ENCODE measurements at places on chromosomes 11 and 22. TPM values are rescaled to one million over a fixed set of nuclear protein-coding genes. Genes with fewer than 3 reads are reported as not detected.

Gene SLC3A2
- total RNA-seq = 344 TPM

Gene PLAAT5
- 0.50 TPM for total RNA-seq

Gene POLD3
- 12.8 TPM for total RNA-seq

Gene ABTB2
- 5.8 TPM for total RNA-seq

Gene ASRGL1
- total RNA-seq = not detected

Gene SLC22A25
- total RNA-seq = not detected

Gene C11orf42
- not detected for total RNA-seq

Gene RBMXL2
- total RNA-seq = not detected

Gene KREMEN1
- 12.9 TPM for total RNA-seq

Gene LDHAL6A
- not detected for total RNA-seq

Gene OR8G1
- not detected for total RNA-seq

Gene OVOL1
- total RNA-seq = not detected

Gene PLEKHA7
- total RNA-seq = under 0.01 TPM

All from fibroblast of lung (primary cell).